ENCODE measurements at places on chromosomes 5 and 9.
A peak's percentile ranks its signal among the peaks of the same experiment; 100 is the strongest.

- no peak for DNase-seq
Observed at GRCh38 chr5:57033503-57033902, 81.6 kb upstream of the MIER3 start.

- no peak for DNase-seq
Observed at GRCh38 chr5:61697809-61698558, 365.9 kb downstream of the ZSWIM6 start.

GRCh38 chr9:134391319-134392231 lies 65.3 kb downstream of the RXRA start:
- no peak for DNase-seq

DNA sequence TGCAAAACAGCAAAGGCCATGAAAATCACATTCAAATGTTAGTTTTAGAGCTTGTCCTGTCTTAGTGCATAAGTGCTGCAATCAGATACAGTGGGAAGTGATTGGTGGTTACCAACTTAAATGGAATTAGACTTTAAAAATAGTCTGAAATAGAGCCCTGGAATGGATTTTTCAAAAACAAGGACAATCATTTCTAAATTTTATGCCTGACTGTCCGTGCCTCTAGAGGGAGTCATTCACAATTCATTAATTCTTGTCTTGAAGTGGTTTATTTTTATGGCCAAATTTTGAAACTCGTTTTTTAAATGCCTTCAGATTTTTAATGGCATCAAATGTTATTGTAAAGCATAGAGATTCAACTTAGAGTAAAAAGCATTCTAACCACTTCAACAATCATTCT lies 561.8 kb upstream of the DAB2 start:
- DNase-seq: no peak

DNA sequence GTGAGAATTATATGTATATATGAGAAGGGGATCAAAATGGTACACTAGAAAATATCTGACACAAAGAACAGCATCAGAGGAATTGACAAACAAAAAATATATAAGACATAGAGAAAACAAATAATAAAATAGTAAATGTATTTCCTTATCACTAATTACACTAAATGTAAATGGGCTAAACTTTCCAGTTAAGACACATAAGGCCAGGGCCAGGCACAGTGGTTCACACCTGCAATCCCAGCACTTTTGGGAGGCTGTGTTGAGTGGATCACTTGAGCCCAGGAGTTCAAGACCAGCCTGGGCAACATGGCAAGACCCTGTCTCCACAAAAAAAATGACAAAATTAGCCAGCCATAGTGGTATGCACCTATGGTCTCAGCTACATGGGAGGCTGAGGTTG lies 8.5 kb downstream of the FBXL17 start:
- DNase-seq: no peak

GRCh38 chr5:44329716-44330115 lies 59.5 kb downstream of the FGF10 start:
- no peak for DNase-seq

- DNase-seq: no peak
Observed at GRCh38 chr5:107680099-107680498, 9.4 kb upstream of the EFNA5 start.

- DNase-seq: no peak
Observed at GRCh38 chr5:171721464-171721863, 64.2 kb upstream of the SMIM23 start.

GRCh38 chr9:124306098-124306735 lies 48.5 kb downstream of the NEK6 start:
- DNase-seq: peak; percentile 94

GRCh38 chr9:4159696-4160095 lies 140.2 kb downstream of the GLIS3 start:
- no peak for DNase-seq

DNA sequence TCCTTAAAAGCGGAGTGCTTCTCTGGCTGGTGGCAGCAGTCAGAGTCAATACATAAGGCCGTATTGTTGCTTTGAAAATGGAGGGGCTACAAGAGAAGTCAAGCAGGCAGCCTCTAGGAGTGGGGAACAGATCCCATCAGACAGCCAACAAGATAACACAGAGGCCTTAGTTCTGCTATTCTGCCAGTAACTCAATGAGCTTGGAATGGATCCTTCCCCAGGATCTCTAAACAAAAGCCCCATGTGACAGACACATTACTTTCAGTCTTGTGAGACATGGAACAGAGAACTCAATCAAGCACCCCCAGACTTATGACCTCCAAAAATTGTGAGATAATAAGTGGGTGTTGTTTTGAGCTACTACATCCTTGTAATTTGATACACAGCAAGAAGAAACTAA lies 158.6 kb downstream of the RFX3 start:
- DNase-seq: no peak

GRCh38 chr9:34475097-34475496 lies 16.5 kb downstream of the DNAI1 start:
- no peak for DNase-seq

- DNase-seq: no peak
Observed at GRCh38 chr9:32334112-32334511, 50.3 kb upstream of the ACO1 start.

DNA sequence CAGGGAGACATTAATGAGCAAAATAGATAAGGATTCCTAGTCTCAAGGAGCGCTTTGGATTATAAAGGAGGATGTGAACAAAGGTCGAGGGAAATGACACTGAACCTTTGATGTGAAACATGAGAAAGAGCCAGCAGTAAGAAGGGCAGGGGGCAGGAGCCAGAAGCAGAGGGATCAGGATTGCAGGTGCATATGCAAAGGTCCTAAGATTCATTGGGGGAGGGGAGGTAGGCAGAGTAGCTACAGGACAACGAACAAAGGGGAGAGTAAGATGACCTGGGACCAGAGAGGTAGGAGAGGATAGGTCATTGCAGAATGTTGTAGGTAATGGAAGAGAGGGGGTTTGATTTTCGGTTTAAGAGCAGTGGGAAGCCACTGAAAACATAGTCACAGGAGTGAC lies 129.2 kb upstream of the TRPM3 start:
- DNase-seq: no peak

- no peak for DNase-seq
Observed at GRCh38 chr9:126392662-126393371, 66.2 kb downstream of the MVB12B start.

GRCh38 chr5:55325621-55326020 lies 17.8 kb downstream of the MTREX start:
- no peak for DNase-seq

DNA sequence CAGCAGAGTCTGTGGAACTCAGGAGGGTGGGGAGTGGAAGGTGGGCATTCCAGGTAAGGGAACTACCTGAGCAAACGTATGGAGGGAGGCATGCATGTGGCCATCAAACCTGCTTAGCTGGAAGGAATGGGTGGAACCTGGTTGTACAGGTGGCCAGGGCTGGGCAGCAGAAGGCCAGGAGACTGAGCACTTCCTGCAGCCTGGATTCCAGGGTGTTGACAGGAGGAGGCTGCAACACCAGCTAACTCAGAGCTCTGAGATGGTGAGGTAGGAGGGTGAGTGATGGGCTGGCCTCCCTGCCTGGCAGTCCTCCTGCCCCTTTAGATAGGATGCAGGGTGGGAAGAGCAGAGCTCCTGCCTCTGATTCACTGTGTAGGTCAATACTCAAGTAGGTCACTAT lies 92.5 kb upstream of the CPEB4 start:
- peak; percentile 69 for DNase-seq

DNA sequence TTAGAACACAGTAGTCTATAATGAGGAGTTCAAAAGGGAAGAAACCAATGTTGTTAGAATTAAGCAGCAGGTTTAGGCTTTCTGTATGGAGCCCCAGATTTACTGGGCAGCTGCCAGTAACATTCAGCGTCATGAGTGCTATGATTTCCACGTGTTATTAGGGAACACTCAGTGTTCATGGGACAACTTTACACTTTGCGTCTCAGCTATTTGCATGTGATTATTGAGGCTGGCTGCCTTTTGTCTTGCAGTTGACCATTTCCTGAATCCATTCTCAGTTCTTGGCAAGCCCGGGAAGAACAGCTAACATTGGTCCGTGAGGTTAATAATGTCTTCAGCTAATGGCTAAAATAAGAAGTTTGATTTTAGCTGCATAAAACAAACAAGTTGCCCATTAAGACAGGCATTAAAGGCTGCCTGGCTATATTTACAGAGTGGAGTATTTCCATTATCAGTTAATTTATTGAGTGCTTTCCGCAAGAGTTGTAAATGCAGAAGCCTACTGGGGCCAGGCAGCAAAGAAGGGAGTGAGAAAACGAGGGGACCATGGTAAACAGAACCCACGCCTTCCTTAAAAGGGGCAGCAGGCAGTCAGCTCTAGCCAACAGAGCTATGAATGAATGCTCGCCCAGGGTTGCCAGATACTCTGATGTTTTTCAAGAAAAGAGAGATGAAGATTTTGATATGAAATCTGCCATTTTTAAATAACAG lies 120.9 kb downstream of the PIP5K1B start:
- DNase-seq: no peak

GRCh38 chr9:7523426-7524043 lies 276.0 kb downstream of the DMAC1 start:
- no peak for DNase-seq

GRCh38 chr9:122988920-122989621 lies 44.4 kb upstream of the GPR21 start:
- DNase-seq: no peak

GRCh38 chr9:131598121-131598520 lies 52.8 kb downstream of the PRRT1B start:
- DNase-seq: no peak

DNA sequence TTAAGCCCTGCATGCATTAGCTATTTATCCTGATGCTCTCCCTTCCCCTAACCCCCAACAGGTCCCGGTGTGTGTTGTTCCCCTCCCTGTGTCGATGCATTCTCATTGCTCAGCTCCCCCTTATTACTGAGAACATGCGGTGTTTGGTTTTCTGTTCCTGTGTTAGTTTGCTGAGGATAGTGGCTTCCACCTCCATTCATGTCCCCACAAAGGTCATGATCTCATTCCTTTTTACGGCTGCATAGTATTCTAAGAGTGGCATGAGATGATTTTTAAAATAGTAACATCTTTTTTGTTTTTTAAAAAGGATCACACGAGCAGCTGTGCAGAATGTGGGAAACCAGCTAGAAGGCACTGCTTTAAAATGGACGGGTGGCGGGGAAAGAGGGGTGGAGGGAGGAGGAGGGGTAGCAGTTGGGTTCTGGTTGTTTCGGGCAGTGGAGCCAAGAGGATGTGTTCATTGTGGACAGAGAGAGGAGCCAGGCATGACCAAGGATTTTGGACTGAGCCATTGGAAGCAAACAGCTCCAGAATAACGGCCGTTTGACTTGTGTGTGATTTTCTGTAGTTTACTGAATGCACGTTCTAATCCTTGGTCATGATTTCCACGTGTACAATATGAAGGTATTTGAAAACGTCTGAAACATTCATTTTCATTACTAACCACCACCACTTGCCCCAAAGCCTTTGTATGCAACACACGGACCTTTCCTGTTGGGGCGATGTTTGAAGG lies 1.7 kb upstream of the TENT4A start:
- peak; percentile 59 for DNase-seq

DNA sequence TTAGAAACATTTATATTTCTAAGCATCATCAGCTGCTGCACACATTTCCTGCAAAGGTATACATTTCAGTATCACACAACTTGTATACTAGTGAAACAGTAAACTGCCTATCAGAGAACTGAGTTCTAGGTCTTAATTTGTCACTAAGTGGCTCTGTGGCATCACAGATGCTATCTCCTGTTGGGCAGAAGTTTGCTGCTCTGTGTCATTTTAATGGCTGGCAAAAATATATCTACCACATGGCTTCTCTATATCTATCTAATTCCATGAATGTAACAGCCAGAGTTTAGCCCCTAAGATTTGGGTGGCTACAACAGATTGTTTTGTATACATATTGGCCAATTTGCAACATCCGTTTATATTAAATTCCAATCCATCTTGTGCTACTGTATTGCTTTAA lies 1231.9 kb upstream of the C9orf72 start:
- no peak for DNase-seq

- DNase-seq: peak; percentile 87
Observed at GRCh38 chr5:163503106-163504078, 2.0 kb upstream of the MAT2B start.

- DNase-seq: peak; percentile 59
Observed at GRCh38 chr5:87361536-87362213, 51.1 kb downstream of the CCNH start.

- DNase-seq: no peak
Observed at GRCh38 chr9:109959679-109960078, 179.7 kb downstream of the PALM2AKAP2 start.

DNA sequence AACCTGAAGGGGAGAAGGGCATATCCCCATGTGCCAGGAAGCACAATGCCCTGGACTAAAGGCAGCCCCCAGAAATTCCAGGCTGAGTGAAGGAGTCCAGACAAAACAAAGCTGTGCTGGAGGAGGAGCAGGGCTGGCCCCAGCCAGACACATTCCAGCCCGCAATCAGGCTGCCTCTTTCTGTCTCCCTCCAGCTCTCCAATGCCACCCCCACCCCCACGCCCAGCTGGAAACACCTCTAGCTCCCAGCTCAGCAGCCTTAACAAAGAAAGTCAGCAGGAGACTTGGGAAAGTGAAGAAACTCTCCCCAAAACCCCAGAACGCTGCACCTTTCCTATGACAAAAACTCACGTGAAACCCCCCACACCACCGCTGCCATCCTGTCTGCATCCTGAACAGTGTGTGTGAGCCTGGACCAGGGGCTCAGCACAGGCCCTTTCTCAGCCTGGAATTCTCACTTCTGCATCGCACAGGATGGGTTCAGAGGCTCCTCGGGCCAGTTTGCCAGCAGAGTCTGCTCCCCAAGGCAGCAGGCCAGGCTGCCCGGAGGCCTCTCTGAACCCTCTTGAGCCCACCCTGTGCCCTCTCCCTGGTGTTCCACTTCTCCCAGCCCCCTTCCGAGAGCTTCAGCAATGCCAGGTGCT lies 96.2 kb upstream of the ICE1 start:
- peak; percentile 45 for DNase-seq

GRCh38 chr9:132663117-132663516 lies 6.7 kb downstream of the DDX31 start:
- no peak for DNase-seq

DNA sequence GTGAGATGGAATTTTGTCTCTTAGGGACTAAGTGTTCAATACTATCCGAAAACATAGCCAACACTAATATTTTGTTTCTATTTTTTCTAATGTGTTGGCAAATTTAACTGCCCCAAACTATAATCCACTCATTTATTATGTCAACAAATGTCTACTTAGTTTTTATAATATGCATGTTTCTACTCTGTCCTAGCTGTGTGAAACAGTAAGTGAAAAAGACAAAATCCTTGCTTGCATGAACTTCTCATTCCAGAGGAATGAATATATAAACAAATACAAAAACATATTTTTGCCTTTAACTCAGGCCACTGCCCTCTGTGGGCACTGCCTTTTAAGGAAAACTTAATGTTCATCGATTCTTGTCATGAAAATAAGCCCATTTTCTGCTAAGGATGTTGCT lies 1275.4 kb upstream of the CDH18 start:
- no peak for DNase-seq

GRCh38 chr9:95729046-95729445 lies 146.4 kb upstream of the ERCC6L2 start:
- DNase-seq: no peak

Data from amniotic epithelial cell (primary cell).